Activated T-helper 1 cell treated with anti-CD3 and anti-CD28 coated beads, Interleukin-12 subunit alpha, Interleukin-12 subunit beta, Interleukin-2, Interleukin-4 antibody, amounts not matched to agents 30 ng/mL and 10 ng/mL and 1 ng/mL, durations not matched to agents 14 hours and 24 hours and 36 hours (primary cell): ENCODE measurements at places on chromosomes 3 and 15. TPM values are rescaled to one million over a fixed set of nuclear protein-coding genes. Genes with fewer than 3 reads are reported as not detected.

B3GNT5 gene
- total RNA-seq = 17.0 and 17.7 TPM in 2 replicates

UROC1 gene
- not detected in 2 replicates for total RNA-seq

GHSR gene
- total RNA-seq = not detected in 2 replicates

LAMB2 gene
- not detected in 2 replicates for total RNA-seq

GOLGA8N gene
- 6.2 and 7.7 TPM in 2 replicates for total RNA-seq

CPLX3 gene
- total RNA-seq = 0.17 and 0.29 TPM in 2 replicates

C3orf85 gene
- not detected in 2 replicates for total RNA-seq

GLDN gene
- 0.15 TPM in 1 of 2 replicates, not detected in the other for total RNA-seq

GPR149 gene
- not detected in 2 replicates for total RNA-seq

EBLN2 gene
- 8.4 and 9.6 TPM in 2 replicates for total RNA-seq

SERPINI2 gene
- not detected in 2 replicates for total RNA-seq

USF3 gene
- 14.7 and 16.1 TPM in 2 replicates for total RNA-seq

ROBO2 gene
- not detected in 2 replicates for total RNA-seq

ZNF619 gene
- 7.1 and 8.2 TPM in 2 replicates for total RNA-seq

TXNRD3 gene
- 0.78 and 1.4 TPM in 2 replicates for total RNA-seq

PTX3 gene
- not detected in 2 replicates for total RNA-seq

GHRL gene
- 1.8 and 2.4 TPM in 2 replicates for total RNA-seq

WDR93 gene
- not detected in 2 replicates for total RNA-seq

MELTF gene
- total RNA-seq = 3.9 and 6.4 TPM in 2 replicates

CDCP1 gene
- 0.98 and 1.2 TPM in 2 replicates for total RNA-seq

ITGB5 gene
- 2.2 and 3.1 TPM in 2 replicates for total RNA-seq

KIF7 gene
- total RNA-seq = 2.4 and 2.7 TPM in 2 replicates

COLQ gene
- total RNA-seq = 0.65 and 0.96 TPM in 2 replicates

C2CD4B gene
- 0.78 and 0.83 TPM in 2 replicates for total RNA-seq

GOLGA6A gene
- total RNA-seq = not detected in 2 replicates

RPL39L gene
- total RNA-seq = 7.5 and 8.3 TPM in 2 replicates

AMOTL2 gene
- not detected in 2 replicates for total RNA-seq

MYO1E gene
- total RNA-seq = 33.3 and 33.6 TPM in 2 replicates

CCR8 gene
- 7.1 and 8.9 TPM in 2 replicates for total RNA-seq

FBXO40 gene
- total RNA-seq = not detected in 2 replicates

ISLR gene
- total RNA-seq = not detected in 2 replicates

CAMK2N2 gene
- 0.15 and 0.52 TPM in 2 replicates for total RNA-seq

IL1RAP gene
- 26.4 and 31.6 TPM in 2 replicates for total RNA-seq

KCNH8 gene
- not detected in 2 replicates for total RNA-seq

XYLB gene
- total RNA-seq = 7.1 and 9.9 TPM in 2 replicates

IL20RB gene
- total RNA-seq = 1.5 and 1.9 TPM in 2 replicates

SEMA7A gene
- 102 TPM in 2 replicates for total RNA-seq
